ENCODE measurements at places on chromosomes 4 and X.

GRCh38 chr4:155597933-155598451, 68.7 kb upstream of the GUCY1A1 start:
- DNase-seq, result no peak

DNA sequence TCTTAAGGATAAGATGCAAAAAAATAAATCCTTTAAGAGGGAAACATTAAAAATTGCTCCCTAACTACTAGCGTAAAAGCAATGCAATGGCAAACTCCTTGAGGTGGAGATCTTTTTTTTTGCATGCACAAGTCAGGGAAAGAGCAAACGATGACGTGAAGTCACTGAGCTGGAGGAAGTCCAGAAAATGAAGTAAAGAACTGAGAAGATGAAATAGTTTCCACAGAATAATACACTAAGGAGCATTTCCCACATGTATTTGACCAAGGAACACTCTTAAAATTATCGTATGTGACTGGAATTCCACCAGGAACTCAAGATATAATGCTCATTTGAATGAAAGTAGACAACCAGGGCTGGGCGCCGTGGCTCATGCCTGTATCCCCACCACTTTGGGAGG, 21.0 kb upstream of the DOCK11 start:
- no peak for DNase-seq

DNA sequence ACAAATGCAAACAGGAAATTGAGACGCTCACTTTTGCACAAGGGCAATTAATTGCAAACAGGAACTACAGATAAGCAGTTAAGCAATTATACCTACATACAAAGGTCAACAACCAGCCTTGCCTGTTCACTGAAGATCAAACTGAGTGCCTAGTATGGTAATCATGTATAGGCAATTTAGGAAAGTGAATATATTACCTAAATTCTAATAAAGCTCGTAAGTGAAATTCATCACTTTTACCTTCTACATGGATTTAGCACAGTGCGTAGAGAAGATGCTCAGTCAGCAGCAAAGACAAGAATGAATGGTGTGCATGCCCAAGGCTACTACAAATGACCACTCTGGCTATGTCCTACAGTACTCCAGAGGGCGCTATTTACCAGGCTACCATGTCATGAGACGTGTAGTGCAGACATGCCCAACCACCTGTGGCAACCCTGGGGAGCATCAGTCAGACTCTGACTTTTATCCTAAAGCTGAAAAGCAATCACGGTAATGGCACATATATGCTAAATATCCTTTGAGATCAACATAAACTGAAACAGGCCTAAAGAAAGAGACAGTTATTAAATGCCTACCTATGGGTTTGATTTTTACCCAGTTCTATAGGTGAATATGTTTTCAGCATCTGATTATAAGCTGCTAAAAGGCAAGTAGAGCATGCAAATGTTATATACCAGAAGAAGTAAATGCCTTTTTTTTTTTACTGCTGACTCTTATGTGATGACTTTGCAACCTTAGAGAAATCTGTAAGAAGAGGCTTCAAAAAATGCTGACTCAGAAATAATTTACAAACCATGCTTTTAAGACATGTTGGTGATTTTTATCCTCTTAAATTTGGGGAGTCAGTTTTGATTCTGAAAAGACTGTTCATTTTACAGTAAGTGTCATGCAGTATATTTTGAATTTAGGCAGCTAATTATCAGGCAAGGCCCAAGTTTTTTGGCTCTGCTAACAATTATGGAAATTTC, 178.0 kb downstream of the PPP3CA start:
- DNase-seq, result peak; percentile 7

DNA sequence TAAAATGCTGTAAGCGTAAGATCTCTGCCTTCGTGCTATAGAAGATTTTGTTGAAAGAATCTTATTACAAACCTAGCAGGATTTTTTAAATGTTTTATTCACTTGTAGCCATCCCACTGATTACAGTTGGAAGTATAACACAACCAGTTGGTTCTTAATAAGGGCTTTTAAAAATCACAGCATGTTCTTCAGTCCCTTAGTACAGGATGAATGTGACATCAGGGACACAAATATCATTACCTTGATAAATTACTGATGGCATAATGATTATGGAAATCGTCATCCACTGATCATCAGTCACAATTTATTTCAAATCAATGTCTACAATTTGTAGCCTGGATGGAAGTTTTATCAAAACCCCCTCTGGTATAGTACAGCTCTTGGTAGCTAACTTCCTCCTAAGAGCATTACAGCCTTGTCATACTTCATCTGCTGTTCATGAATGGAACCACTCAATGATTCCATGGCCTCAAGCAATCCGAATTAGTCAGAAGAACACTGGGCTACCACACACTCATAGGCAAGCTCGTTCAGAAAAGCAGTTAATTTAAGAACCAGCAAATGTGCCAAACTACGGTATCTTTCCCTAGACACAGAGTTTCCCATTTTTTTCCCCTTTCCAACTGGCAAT, 389.2 kb upstream of the TENM3 start:
- DNase-seq, result no peak

GRCh38 chr4:69522554-69522953, 26.8 kb upstream of the UGT2B4 start:
- DNase-seq, result no peak

GRCh38 chr4:126701756-126702155, 931.0 kb upstream of the INTU start:
- no peak for DNase-seq
